ENCODE measurements at places on chromosomes 11 and 22.

DNA sequence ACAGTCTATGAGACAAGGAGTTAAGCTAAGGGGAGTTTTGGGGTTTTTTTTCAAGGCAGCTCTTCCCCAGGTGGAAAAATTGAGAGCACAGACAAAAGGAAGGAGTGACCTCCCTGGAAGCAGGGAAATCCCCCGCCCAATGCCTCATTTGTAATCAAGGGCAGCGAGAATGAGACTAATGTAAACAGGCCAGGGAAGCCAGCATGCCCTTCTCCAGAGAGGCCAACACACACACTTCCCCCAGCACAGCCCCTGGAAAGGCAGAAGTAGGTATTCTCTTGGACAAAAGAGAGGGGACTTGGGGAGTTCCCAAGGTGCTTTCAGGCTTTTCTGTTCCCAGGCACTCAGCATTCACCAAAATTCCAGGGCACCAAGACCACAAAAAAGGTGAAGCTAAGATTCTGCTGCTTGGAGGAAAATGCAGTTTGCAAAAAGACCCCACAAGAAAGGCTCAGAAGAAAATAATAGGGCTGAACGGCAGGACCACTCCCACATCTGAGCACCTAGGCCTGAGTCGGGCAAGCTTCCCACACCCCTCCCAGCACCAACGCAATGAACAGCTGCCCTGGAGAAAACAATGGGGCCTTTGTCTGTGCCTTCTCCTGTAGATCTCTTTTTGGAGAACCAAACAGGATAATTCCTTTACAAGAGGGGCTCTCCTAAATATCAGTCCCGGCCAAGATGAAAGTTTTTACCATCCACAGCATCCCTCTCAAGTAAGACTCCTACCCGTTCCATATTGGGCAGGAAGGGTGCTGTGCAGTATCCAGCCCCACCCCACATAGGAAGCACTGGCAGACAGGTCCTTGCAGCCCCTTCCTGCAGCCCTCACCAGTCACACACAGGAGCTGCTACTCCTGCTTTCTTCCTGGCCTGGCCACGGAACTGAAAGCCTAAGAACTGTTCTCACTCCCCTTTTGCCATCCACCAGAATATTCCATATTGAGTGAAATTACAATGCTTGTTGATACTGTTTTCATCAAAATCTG, 70.7 kb upstream of the AKIP1 start:
- DNase-seq = no peak

DNA sequence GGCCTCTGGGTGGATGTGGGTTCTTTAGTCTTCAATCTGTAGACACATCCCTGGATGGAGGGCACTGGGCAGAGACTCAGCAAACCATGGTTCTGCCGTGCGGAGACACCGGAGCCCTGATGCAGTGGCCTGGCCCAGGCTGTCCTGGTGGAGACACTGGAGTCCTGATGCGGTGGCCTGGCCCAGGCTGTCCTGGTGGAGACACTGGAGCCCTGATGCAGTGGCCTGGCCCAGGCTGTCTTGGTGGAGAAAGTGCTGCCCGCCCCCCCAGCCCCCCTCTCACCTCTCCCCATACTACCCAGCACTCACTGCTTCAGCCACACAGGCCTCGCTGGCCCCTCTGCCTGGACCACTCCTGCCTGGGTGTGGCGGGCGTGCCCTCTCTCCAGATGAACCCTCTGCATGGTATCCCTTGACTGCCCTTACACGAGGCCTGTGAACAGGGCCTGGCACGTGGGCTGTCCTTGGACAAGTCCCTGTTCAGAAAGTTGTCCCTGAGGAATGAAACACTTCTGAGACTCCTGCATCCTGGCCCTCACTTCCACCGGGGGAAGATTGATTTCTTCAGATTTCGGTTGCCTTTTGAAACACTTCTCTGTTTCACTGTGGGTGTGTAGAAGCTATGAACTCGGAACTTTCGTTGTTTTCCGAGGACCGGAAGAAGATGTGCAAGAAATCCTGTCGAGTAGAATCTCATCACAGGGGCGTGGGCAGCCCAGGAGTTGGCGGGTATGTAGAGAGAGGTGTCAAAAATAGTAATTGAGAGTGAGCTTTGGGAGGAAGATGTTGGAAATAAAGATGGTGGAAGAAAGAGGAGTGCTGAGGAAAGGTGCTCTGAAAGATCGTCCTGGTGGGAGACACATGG, 26.2 kb downstream of the IGHMBP2 start:
- no peak for DNase-seq

- no peak for DNase-seq
These were observed 8.0 kb upstream of the NAALADL1 start for GRCh38 chr11:65066315-65066714.

- DNase-seq = peak; percentile 5
These were observed 105.7 kb downstream of the RASSF10 start for GRCh38 chr11:13114566-13115379.

DNA sequence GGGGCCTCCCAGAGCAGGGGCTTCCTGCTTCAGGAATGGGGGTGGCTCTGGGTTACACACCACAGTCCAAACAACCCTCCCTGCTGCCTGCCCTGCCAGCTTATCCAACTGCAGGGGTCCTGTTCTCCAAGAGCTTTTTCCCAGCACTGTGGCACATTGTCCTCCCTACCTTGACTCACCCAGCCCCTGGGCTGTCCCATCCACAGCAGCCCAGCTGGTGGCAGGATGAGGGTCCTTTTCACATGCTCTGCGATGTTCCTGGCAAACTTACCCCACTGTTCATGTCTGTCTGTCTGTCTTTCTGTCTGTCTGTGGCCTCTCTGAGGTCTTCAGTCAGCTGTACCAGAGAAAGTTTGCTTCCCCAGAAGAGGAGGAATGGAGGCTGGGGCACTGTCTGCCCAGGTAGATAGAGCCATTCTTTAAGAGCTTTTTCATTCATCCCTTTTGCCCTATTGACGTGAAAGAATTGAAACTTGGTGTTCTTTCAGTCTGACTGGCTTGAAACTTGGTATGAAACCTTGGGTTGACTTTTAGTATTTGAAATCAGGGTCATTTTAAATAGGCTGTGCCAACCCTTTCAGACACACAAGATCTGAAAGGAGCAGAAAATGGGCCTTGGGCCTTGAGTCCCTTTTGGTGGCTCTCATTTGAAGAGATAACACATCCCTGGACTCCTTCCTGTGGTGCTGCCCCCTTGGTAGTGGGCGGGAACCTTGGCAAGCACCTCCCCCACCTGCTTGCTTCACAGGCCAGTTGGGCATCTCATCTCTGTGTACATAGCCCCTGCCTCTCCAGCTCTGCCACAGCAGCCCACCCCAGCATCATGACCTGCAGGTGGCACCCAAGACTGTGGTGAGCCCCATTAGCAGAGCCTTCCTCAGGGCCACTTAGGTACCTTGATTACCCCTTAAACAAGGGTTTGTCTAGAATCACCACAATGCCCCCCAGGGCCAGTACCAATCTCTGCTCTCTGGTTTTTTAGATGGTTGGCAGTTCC, 74.6 kb upstream of the SUSD2 start:
- peak; percentile 42 for DNase-seq

- no peak for DNase-seq
These were observed 1.5 kb upstream of the PACSIN3 start for GRCh38 chr11:47187723-47188122.

DNA sequence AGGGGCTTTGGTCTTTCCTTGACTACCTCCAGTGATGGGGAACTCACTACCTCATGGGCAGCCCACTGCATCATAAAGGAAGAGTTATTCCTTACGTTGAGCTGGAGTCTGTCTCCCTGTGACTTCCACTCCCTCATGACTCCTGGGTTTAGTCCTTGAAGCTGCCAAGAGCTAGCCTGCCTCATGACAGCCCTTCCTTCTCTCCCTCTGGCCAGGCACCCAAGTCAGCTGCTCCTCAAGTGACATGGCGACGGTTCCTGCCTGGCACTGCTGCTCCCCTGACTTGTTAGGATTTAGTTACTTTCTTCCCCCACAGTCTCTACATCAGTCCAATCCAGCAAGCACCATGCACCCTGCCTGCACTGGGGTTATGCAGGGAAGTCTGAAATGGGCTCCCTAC, 196.1 kb upstream of the TBCEL start:
- no peak for DNase-seq

DNA sequence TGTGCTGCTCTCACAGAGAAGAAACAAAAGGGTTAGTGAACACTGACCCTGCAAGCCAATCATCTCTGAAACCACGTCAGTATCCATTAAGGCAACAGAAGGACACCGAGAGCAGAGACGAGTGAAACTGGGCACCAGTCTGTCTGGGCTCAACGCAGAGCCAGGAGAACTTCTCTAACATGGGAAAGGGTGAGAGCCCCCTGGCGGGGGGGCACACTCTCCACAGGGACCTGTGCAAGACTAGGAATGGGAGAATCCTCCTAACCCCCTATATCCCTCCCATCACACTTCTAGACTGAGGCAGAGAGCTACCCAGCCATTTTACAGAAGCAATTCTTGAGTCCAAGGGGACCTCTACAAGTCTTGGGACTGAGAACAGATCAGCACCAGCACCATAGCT, 285.8 kb downstream of the SOX6 start:
- no peak for DNase-seq

DNA sequence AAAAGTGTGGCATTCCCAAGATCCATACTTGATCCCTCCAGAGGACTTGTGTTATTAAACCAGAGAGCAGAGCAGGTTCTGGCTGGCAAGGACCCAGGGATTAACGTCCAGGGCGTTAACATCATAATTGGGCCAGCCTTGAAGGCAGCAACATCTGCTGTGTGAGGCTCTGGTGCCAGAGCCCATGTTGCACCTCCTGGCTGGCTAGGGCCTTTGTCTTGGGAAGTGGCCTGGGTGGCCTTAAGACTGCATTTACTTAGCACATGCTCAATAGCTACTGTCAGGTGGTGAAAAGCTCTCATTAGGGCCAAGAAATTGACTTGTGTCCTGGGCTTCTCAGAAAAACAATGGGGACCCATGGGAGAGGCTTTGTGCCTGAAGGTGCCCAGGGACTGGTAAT, 66.6 kb downstream of the CACNG2 start:
- no peak for DNase-seq

- no peak for DNase-seq
These were observed 144.7 kb downstream of the TTC17 start for GRCh38 chr11:43503417-43503816.

GRCh38 chr11:128525411-128526243, 61.7 kb downstream of the ETS1 start:
- peak; percentile 24 for DNase-seq

- DNase-seq = no peak
These were observed 560.0 kb downstream of the TMEM135 start for GRCh38 chr11:87597725-87598124.

- peak; percentile 52 for DNase-seq
These were observed 18.7 kb upstream of the ARHGAP32 start for GRCh38 chr11:129210831-129211181.
